Amniotic stem cell (primary cell): ENCODE measurements at places on chromosomes 16 and 17.

- DNase-seq, result no peak
Measured at GRCh38 chr17:29193146-29193545, 12.9 kb upstream of the MYO18A start.

- no peak for DNase-seq
Measured at GRCh38 chr16:83819361-83819760, 11.6 kb downstream of the HSBP1 start.

- no peak for DNase-seq
Measured at GRCh38 chr16:14419817-14420216, 210.2 kb downstream of the PARN start.

DNA sequence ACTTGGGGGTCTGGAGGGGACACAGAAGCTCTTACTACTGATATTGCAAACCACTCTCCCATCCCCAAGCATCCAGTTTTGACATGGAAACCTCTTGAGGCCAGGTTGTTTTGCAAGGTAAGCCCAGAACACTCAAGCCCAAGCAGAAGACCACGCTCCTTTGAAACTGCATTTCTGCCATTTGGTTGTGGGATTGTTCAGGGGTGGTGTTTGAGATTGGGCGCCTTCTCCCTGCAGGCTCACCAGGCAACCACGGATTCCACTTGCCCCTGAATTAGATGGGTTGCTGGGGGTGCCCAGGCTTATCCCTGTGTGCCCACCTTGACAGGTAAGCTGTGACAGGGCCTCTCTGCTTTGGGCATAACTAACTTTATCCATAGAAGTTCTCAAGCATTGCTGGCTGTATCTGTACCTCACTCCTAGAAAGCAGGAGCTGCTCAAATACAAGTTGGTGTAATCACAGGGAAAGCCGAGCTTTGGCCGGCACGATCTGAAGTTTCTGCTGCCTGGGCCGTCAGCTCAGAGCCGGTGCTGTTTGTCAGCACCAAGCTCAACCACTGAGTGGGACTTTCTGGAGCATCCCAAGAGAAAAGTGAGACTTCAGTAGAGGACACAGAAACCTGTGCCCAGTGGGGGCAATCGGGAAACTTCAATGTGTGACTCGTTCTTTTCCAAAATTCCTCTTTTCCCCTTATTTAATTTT is 93.6 kb downstream of the CYLD start:
- no peak for DNase-seq

GRCh38 chr16:24062270-24062817 is 193.8 kb upstream of the CACNG3 start:
- DNase-seq, result no peak

GRCh38 chr17:82831041-82831817 is 8.6 kb downstream of the ZNF750 start:
- DNase-seq, result no peak

DNA sequence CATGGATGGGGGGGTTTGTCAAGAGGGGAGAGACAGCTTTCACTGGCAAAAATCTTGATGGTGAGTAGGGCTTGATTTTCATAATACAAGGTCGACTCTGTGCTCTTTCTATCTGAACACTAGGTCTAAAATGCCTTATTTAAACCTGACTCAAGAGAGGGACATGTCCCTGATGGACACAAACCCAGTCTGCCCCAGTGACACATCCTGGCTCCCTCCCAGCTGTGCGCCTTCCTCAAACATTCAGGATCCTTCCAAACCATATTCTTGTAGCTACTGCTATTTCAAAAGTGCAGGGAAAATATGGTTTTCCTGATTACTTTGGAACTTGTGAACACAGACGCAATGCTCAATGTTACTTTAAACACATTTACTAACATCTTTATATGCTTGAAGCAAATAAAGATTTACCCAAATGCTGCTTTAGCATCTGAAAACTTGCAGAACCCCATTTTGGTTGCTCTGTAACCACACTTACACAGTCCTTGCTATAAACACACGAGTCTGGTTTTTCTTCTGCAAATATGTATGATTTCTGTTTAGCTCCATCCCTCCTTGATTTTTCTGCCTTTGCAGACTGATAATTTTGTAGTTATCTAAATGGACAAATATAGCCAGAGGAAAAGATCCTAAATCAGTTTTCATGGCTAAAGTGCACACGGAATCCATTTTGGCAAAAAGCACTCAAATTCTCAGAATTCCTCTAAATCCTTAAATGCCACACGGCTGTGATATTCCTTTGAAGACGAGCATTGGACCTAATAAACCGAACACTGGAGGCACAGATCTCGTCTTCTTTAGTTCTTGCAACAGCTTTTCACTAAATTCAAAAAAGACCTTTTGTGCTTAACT is 499.9 kb upstream of the ZFHX3 start:
- DNase-seq, result no peak

DNA sequence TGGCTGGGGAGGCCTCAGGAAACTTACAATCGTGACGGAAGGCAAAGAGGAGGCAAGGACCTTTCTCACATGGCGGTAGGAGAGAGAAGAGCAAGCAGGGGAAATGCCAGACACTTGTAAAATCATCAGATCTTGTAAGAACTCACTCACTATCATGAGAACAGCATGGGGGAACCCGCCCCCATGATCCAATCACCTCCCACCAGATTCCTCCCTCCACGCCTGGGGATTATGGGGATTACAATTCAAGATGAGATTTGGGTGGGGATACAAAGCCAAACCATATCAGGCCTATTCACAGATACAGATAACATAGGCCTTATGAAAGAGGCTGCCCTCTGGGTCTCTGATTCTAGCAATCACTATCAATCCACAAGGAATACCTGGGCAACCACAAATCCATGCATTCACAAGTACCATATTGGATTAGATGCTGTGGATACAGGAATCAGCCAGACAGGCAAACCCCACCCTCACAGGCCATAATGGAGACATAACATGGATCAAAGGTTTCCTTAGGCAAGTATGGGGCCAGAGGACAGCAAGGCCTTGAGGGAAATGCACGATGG is 284.9 kb downstream of the SOX9 start:
- DNase-seq, result no peak

GRCh38 chr17:65718601-65719000 is 157.2 kb upstream of the AXIN2 start:
- no peak for DNase-seq

GRCh38 chr16:64280317-64280716 is 841.5 kb downstream of the CDH11 start:
- no peak for DNase-seq

DNA sequence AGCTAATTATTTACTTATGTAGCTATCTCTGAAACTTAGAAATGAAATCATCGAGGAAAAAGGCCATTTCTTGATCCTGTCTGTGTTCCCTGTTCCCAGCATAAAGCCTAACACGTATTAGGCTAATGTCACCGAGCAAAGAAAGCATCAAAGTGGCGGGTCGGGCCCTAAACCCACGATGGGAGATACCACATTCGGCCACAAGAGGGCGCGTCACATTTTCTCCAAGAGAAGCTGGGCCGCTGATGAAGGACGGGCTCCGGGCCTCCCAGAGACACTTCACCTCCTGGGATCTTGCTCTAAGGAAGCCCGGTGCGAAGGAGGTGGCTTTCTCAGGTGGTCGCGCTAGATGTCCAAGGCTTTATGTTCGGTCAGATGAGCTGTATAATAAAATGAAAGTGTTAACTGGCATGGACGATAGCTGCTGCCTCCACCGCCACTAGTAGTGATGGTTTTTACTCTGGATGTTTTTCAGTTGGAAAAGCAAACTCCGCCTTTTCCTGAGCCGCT is 853 bp upstream of the PDK2 start:
- DNase-seq, result peak; percentile 40

DNA sequence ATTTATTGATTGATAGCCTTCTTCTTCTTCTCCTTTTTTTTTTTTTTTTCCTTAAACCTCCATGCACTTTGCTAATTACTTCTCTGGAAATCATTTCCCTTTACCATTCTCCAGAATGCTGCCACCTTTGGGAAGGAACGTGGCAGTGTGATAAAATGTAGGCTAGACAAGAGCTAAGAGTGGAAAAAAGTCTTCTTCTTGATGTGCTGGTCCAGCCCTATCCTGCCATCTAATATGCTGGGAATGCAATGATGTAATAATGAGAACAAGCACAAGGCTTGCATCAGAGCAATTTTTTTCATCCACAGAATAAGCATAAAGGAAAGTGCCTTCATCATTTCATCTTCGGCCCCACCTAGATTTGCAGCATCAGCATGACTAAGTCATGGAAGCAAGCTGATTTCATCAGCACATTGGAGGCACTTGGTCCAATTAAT is 128.7 kb upstream of the ZFHX3 start:
- peak; percentile 72 for DNase-seq

DNA sequence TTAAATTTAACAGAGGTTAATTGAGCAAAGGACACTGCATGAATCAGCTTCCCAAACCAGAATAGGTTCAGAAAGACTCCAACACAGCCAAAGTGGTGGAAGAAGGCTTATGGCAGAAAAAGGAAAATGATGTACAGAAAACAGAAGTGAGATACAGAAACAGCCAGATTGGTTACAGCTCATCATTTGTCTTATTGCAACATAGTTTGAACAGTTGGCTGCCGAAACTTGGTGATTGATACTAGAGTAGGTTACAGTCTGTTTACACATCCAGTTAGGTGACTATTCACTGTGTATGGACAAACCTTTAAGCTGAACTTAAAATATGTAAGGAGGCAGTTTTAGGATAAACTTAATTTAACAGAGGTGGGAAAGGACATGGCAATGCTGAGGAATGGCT is 18.3 kb downstream of the TMEM100 start:
- no peak for DNase-seq
